ENCODE measurements at places on chromosomes 16 and 17. TPM values are rescaled to one million over a fixed set of nuclear protein-coding genes. Genes with fewer than 3 reads are reported as not detected.

The ENO3 gene
- 4.1 TPM for polyA plus RNA-seq

The TBC1D3L gene
- polyA plus RNA-seq = 3.5 TPM

The SPATA33 gene
- 7.5 TPM for polyA plus RNA-seq

The TRPV3 gene
- 0.41 TPM for polyA plus RNA-seq

The AURKB gene
- 22.9 TPM for polyA plus RNA-seq

Data from GM23248 (cell line).